HCT116 (cell line): ENCODE measurements at places on chromosomes 6 and 20.

DNA sequence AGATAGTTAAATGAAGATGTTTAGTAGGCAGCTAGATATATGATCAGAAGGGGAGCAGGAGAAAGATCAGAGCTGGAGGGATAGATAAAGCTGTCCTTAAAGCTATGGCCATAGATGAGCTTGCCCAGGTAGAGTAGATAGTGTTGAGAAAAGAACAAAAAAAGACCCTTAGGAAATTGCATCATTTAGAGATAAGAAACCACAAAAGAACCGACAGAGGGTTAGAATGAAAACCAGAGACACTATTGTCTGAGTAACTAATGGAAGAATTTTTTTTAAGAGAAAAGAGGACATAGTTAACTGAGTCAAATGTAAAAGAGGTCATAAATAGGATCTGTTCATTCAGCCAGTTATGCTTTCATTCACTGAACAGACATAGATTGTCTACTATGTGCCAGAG lies 101.8 kb downstream of the TNFAIP3 start:
- no peak for DNase-seq

DNA sequence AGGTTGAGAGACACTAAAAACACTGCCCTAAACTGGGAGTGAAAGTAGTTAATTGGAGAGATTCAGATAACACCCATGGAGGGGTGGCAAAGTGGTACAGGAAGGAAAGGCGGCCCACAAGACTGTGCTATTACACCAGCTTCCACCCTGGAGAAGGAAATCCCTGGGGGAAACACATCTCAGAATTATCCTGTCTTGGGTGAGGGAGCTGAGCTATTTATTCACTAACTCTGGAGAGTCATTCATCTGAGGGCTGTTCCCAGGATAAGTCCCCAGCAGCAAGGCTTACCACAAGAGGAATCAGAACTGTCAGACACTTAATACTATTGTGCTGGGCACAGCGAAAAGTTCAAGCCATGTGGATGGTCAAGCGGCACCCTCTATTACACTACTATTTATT lies 9.9 kb downstream of the TBCC start:
- DNase-seq: no peak

- DNase-seq: no peak
These were observed 1.4 kb downstream of the MDGA1 start for GRCh38 chr6:37696220-37696840.

DNA sequence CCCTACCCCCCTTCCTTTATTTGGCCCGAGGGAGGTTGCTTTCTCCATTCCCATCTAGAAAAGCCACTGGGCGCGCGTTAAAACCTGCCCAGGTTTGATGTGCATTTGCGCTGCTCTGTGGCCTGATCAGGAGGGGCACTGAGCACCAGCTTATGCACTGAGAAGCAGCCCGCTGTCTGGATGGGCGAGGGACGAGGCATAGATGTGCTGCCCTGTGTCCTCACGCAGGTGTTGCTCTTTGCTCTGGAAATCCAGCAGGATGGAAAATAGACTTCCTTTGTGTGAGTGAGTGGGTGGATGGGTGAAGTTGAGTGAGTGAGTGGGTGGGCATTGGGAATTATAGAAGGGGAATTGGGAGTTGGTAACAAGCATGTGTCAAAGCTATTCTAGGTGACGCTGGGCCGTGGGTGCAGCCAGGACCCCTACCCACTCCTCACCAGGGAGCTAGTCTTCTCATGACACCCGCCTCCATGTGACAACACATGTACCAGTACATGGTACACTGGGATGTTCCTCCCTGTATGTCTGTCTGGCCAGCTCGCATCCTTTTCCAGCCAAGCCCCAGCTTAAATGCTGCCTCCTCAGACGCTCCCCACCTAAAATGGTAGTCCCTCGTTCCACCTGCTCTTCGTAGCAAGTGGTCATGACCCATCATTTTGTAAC lies 162.6 kb downstream of the DTNBP1 start:
- no peak for DNase-seq

GRCh38 chr20:32201296-32201976 lies 6.1 kb downstream of the PLAGL2 start:
- DNase-seq: no peak

DNA sequence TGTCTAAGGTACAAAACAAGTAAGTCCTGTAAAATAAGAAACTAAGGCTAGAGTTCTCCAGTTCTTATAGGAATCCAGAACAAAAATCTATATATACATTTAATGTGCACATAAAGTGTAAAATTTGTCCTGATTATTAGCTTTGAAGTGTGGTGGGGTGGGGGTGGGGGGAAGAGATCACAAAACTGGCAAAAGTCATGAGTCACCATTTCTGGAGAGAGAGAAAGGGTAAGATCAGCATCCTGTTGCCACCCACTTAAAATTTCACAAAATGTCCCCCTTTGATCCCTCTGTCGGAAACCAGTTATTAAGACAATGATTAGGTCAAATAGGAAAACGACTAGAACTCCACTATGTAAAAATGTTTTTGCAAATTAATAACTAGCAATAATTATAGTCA lies 482.0 kb upstream of the POU3F2 start:
- DNase-seq: no peak

DNA sequence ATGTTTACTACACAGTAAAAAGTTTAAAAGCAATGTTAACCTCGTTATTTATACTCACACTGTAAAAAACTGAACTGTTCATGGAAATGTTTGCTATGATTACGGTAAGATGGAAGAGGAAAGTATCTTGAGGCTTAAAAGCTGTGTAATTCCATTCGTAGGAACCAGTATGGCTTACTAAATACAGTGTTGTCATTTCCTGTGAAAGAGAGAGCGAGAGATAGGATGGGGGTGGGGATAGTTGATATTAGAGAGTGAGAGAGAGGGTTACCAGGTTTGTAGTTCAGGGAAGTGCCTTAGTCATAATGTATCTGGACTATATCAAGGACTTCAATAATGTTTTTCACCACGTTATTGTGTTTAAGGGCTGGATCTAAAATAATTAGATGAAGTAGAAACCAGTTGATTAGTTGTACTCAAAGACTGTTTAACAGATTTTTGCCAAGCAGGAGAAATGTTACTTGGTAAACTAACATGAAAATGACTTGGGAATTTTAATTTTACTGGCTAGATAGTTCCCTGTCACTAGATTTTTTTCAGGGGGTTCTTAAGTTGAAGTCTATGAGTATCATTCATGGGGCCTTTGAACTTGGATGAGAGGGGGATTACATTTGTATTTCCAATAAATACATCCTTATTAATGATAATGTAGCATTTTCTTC lies 30.4 kb downstream of the AFDN start:
- DNase-seq: no peak

GRCh38 chr20:30168025-30168799 lies 1089.3 kb upstream of the DEFB115 start:
- DNase-seq: no peak

DNA sequence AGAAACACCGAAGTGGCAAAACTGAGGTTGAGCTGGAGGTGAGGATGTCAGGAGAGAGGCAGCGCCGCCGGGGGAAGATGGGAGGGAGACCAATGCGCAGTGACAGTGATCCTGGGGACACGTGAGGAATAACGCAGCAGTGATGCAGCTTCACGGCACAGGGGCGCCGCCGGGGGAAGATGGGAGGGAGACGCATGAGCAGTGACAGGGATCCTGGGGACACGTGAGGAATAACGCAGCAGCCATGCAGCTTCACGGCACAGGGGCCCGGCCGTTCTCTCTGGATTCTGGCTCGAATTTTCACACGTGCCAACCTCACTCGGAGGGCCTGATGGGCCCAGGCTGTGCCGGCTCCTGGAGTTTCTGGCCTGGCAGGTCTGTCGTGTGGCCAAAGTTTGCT lies 94.7 kb downstream of the SMOC2 start:
- no peak for DNase-seq

DNA sequence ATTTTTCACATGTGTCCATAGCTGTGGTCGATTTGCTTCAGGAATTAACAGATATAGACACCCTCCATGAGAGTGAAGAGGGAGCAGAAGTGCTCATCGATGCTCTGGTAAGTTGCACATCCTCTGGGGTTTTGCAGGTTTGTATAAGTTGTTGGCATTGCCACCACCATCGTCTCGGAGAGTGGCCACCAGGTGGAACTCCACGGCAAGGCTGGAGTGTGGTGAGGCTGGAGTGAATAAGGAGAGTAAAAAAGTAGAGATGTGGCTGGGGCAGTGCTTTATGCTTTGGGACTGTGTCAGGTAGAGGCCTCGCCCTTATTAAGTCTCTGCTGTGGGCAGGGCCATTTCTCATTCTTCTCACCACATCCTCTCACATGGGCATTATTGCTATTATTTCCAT lies 63.7 kb downstream of the CTNNBL1 start:
- no peak for DNase-seq

- no peak for DNase-seq
These were observed 2.2 kb upstream of the POPDC3 start for GRCh38 chr6:105181981-105182515.

DNA sequence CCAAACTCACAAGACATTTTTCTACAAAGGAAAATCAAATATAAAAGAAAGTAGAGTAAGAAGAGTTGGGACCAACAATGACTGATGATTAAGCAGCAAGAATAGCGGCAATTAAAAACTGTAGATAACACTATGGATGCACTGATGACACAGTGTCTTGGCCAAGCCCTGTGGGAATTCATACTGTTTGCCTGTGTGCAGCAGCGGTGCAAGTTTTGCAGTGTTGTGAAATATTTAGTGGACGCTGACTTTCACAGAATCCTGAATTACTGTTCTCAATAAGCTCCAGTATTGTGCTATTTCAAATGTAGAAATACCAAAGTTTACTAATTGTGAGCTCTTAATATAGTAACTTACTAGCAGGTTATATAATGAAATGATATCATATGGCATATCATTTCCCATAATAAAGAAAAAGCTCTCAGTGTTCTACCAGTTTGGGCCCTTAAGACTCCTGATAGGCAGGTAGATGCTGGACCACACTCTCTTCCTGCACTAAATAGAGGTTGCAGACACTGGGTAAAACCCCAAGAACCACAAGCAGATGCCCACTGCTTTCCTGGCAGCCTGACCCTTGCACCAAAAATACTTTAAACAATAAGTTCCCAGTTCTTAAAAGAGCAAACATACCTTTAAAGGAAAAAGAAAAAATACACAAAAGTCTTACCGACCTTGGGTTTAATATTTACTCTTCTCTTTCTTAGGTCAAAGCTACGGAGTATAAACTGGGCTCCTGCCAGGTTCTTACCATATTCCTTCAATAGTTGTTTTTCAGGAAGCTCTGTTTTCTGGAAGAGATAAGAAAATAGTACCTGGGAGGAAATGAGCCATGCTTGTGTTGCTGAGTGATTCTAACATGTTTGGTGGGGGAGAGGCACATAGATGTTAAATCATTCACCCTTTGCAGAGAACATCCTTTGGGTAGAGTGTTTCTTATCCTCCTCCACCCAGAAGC lies 41.6 kb downstream of the ANKEF1 start:
- DNase-seq: no peak

DNA sequence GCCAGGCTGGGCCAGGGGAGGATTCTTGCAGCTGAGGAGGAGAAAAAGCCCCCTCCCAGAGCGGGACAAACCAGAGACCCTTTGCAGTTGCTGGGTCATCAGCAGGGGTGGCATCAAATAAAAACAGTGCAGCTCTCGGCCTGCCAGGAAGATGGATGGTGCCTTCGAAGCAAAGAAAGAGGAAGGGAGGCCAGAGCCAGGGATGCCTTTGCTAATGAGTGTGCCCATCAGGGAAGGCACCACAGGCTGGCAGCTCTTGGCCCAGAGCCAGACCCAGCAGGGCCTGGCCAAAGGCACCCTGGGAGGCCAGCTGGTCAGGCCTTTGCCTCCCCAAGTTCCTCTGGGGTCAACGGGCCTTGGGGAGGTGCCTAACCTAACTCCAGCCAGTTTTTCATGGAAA lies 26.3 kb upstream of the ZNF318 start:
- DNase-seq: no peak
